ENCODE measurements at places on chromosomes 13 and 19.

DNA sequence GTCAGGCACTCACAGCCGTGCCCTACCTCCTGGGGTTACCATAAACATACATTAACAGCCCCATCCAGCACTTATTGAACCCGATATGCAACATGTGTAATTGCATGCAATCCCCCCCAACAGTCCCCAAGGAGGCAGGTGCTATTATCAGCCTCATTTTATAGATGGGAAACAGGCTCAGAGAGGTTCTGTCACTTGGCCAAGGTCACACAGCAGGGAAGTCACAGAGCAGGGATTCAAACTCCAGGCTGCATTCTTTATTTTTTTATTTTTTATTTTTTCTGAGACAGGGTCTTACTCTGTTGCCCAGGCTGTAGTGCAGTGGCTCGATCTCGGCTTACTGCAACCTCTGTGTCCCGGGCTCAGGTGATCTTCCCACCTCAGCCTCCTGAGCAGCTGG, 38.4 kb upstream of the TNFAIP8L1 start:
- no peak for DNase-seq

- no peak for DNase-seq
Measured at GRCh38 chr13:99352351-99353245, 45.4 kb upstream of the GPR183 start.

DNA sequence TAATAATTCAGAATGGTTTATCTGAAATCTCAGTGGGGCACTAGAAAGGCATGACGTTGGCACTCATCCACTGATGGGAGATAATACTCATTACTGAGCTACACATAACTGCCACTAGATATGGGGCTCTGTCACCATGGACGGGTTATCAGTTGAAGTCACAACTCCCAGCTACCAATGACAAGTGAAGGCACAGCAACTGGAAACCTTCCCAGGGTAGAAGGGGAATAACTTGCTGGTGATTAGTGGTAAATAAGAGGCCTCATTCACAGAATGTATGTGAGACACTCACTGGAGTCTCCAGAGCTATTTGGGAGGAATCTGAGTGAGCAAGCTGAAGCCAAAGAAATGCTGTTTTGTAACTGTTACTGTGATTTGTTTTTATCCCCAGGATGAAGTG, 249.6 kb downstream of the ENOX1 start:
- DNase-seq: no peak

GRCh38 chr19:1501200-1501595, 10.2 kb downstream of the REEP6 start:
- no peak for DNase-seq

DNA sequence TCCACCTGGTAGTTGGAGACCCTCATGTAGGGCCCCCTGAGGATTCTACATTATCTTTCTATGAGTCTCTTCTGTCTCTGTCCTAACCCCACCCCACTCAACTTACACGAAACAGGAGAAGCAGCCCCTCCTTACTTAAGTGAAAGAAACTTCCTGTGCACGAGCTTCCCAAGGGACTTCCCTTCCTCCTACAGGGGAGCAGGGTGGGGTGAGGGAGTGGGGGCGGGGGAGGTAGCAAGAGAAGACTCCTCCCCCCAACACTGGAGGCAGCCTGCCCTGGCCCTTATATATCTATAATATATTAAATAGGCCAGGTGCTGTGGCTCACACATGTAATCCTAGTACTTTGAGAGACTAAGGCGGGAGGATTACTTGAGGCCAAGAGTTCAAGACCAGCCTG, 5.5 kb upstream of the PDE4C start:
- no peak for DNase-seq

DNA sequence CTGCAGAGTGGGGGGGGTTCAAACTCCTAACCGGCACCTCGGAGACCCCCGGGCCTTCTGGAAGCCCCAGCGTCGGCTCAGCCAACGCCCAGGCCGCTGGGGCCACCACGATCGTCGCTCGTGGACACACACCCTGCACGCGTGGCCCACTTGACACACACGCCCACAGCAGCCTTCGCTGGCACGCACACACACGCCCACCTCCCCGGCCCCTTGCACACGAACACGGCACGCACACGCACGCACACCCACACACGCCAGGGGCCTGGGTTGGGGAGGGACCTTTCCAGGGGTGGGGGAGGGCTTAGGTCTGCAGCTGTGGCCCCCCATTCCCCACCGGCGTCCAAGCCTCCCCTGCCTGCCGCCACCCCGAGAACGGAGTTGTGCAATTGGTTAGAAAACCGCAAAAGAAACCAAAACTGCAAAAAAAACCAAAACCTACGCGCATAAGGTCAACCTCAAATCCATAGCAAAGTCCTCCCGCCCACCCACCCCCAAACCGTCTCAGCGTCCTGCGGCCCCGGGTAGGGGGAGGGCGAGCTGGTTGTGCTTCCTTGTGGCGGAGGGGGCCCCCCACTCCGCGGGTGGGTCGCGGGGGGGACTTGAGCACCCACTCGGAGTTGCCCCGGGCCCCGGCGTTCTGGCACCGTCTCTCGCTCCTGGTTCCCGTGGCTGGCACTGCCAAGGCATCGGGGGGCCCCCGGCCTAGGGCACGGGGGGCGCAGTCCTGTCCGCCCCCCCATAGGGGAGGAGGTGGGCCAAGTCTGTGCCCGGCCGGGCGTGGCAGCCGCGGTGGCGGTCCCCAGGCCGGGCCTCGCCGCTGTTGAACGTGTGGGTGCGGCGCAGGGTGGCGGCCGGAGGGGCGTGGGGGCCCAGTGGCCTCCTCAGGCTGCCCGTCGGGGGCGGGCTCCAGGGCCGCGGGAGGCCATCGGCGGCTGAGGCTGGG, 3.3 kb upstream of the LRG1 start:
- DNase-seq: no peak

DNA sequence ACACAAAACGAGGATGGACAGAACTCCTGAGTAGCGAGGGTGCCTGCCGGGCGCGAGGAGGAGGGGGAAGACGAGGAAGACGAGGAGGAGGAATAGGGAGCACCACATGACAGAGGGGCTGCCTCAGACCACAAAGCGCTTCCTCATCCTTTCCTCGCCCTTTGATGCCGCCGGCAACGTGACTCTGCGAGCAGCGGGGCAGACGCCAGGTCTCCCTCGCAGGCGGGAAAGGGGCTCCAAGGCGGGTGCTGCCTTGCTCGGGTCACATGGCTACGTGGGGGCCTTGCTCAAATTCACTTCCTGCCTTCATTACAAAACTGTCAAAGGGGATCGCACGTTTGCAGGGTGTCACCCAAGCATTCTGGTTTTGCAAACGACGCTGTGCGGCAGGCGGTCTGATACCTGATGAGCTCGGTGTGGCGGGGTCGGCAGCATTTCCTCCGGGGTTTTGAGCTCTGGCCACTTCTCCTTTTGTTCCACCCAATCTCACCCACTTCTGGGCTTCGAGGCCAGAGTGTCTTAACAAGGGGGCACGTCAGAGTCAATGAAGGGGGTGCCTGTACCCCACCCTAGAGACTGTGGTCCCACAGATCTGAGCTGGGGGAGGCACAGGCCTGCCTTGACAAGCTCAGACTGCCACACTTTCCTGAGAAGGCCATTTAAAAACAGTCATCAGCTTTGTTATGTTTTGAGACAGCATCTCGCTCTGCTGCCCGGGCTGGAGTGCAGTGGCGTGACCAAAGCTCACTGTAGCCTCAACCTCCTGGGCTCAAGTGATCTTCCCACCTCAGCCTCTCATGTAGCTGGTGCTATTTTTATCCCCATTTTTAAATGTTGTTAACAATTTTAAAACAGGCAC, 14.9 kb downstream of the MAP2K2 start:
- peak; percentile 81 for DNase-seq

DNA sequence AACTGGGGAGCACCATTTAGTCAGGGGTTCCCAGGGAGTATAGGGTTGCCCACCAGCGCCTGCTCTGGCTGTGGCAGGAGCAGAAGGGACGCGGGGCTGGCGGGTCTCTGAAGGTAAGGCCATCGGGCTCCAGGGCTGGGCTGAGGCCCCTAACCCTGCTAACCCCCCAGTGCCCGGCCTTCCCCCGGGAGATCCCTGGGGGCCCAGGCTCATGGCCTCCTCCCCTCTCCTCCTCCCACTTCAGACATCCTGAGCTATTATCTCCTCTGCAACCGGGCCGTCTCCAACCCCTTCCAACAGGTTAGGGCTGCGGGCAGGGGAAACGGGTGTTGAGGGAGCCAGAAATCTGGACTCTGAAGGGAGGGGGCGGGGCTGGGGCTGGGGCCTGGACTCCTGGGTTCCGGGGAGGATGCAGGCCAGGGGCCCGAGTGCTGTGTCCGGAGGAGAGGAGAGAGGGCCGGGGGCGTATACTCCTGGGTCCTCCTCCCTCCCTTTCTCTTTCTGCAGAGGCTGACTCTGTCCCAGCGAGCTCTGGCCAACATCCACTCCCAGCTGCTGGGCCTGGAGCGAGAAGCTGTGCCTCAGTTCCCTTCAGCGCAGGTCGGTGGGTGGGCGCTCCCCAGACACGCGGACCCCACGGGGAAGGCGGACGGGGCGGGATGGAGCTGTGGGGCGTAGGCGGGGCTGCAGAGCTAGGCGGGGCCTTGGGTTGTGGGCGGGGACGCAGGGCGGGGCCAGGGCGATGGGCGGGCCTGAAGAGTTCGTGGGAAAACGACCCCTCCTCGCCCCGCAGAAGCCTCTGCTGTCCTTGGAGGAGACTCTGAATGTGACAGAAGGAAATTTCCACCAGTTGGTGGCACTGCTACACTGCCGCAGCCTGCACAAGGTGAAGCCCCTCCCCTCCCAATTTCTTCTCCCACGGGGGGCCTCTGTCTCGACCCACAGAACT, 15.3 kb downstream of the TTYH1 start:
- DNase-seq: peak; percentile 37

GRCh38 chr13:40271931-40272775, 394.3 kb downstream of the FOXO1 start:
- no peak for DNase-seq

DNA sequence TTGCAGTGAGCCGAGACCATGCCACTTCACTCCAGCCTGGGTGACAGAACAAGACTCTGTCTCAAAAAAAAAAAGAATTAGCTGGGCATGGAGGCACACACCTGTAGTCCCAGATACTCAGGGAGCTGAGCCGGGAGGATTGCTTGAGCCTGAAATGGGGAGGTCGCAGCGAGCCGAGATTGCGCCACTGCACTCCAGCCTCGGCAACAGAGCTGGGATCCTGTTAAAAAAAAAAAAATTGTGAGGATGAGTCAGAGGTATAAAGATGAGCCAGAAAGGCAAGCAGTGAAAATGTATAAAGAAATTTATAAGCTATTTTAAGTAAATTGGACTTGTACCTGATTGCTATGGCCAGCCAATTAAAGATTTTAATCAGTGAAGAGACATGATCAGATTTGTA, 21.1 kb downstream of the KBTBD6 start:
- DNase-seq: no peak

- no peak for DNase-seq
Measured at GRCh38 chr13:20127262-20127561, 33.6 kb downstream of the GJA3 start.

DNA sequence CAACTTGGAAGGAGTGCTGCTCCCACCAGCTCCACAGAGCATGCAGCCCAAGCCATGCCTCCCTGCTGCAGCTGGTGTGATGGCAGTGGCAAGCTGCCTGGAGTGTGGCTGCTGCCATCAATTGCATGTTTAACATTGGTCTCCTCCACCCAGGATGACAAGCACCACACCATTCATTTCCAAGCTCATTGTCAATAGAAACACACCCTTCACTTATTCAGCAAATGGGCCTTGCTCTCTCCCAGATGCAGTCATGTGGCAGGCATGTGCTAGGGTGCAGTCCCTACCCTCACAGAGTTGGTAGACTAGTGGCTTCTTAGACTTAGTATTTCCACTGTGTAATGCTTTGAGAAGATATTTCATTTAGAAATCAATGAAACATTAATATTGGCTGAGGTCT, 70.8 kb upstream of the FGF14 start:
- DNase-seq: no peak

DNA sequence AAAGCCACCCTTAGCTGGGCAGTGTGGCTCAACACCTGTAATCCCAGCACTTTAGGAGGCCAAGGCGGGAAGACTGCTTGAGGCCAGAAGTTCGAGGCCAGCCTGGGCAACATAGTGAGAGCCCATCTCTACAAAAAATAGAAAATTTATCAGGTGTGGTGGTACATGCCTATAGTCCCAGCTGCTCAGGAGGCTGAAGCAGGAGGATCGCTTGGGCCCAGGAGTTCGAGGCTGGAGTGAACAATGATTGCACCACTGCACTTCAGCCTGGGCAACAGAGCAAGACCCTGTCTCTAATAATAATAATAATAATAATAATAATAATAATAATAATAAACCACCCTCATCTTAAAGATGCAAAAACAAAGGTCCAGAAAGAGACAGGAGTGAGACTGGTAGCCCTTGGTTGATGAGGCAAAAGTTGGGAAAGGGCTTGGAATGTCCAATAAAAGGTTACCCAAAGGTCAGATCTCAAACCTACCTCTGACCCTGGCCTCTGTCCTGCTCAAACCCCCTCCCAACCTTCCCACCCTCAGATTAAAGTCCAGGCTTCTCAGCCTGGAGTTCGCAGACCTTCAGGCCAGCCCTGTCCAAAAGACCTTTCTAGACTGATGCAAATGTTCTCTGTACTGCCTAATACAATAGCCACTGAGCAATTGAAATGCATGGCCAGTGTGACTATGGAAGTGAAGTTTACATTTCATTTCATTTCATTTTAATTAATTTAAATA, 9.1 kb downstream of the ZNF575 start:
- DNase-seq: no peak

DNA sequence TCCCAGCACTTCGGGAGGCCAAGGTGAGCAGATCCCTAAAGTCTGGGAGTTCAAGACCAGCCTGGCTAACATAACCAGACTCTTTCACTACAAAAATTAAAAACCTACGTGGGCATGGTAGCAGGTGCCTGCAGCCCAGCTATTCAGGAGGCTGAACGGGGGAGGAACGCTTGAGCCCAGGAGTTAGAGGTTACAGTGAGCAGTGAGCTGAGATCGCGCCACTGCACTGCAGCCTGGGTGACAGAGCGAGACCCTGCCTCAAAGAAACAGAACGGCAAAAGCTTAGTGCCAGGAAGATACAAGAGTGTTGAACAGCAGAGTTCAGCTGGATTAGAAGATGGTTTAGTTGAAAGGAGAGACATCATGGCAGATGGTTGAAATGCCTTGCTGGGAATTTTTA, 24.1 kb upstream of the RNF113B start:
- no peak for DNase-seq

All from CD4-positive, alpha-beta T cell treated with Interleukin-1 beta for 1 hour (primary cell).